Activated CD4-positive, alpha-beta T cell treated with anti-CD3 and anti-CD28 coated beads, Interleukin-2, amount 10 ng/mL, durations not matched to agents 7 days and 5 days (primary cell): ENCODE measurements at places on chromosomes 4 and X. TPM values are rescaled to one million over a fixed set of nuclear protein-coding genes. Genes with fewer than 3 reads are reported as not detected.

VSIG1 gene
- total RNA-seq: 9.9 TPM

MND1 gene
- 24.2 TPM for total RNA-seq

FRMPD3 gene
- not detected for total RNA-seq

TMSB15B gene
- 8.7 TPM for total RNA-seq

GRCh38 chrX:10591363-10592335, 28.7 kb downstream of the MID1 start:
- H3K4me1 ChIP-seq: no peaks in the 10 kb centered on the region
- no peak for DNase-seq
- H3K4me3 ChIP-seq: no peak overlapping the region
- H3K36me3 ChIP-seq: no peaks in the 10 kb centered on the region
- no peaks in the 10 kb centered on the region for H3K27me3 ChIP-seq

ZNF718 gene
- 12.5 TPM for total RNA-seq

UBQLN2 gene
- total RNA-seq: 50.6 TPM

DNA sequence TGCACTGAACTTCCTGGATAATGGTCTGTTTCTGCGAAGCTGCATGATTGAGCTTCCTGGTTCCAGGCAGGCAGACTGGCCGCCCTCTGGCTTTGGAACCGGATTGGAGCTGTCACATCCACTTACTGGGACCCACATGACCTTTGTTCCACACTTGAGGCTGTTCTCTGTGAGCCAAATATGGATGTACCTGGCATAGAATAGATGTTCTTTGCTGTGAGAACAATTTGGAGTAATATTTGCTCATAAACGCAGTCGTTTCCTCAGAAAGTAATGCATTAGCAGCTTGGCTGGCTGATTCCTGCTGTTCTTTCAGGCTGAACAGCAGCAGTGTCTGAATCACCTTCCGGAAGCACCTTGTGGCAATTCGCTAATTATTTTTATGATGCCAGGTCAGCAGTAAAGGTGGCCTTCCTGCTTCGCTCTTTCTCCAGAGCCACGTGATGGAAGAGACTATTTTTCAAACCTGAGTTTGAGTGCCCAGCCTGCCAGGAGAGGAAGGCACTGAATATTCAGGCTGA, 78.1 kb upstream of the BOD1L1 start:
- H3K4me1 ChIP-seq: no peaks in the 10 kb centered on the region
- no peak for DNase-seq
- H3K27me3 ChIP-seq: no peaks in the 10 kb centered on the region
- no peak overlapping the region for H3K4me3 ChIP-seq

DNA sequence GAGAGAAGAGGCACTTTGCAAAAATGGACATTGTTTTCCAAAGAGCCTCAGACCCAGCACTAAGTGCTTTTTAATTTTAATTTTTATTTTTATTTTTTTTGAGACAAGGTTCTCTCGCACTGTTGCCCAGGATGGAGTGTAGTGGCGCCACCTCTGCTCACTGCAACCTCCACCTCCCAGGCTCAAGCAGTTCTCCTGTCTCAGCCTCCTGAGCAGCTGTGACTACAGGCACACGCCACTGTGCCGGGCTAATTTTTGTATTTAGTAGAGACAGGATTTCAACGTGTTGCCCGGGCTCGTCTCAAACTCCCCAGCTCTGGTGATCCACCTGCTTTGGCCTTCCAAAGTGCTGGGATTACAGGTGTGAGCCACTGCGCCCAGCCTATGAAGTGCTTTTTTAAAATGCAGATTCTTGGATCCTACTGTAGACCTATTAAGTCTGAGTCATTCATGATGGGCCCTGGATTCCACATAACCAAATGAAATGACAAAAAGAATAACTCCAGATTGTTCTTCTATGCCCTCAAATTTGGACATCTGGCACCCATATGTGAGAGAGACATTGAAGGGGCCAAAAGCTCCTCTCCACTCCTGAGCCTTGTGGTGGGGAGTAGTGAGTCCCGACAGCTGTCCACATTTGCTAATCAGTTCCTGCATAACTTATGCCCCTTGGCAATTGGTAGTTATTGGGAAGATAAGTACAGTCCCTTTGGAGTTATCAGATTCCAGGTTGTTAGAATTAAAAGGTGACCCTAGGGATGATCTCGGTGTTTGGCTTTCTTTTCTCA, 3.6 kb downstream of the NOCT start:
- H3K4me1 ChIP-seq: peaks cover 37% of the 10 kb centered on the region
- no peaks in the 10 kb centered on the region for H3K27me3 ChIP-seq
- H3K4me3 ChIP-seq: no peak overlapping the region
- peaks cover 8% of the 10 kb centered on the region for H3K36me3 ChIP-seq
- DNase-seq: no peak
- H3K27ac ChIP-seq: no peak overlapping the region

- no peaks in the 10 kb centered on the region for H3K27me3 ChIP-seq
- H3K27ac ChIP-seq: peak overlapping the region; percentile 96
- H3K4me1 ChIP-seq: peaks cover 40% of the 10 kb centered on the region
- peaks cover 13% of the 10 kb centered on the region for H3K36me3 ChIP-seq
Measured at GRCh38 chr4:11469650-11470437, 41.1 kb upstream of the HS3ST1 start.

DNA sequence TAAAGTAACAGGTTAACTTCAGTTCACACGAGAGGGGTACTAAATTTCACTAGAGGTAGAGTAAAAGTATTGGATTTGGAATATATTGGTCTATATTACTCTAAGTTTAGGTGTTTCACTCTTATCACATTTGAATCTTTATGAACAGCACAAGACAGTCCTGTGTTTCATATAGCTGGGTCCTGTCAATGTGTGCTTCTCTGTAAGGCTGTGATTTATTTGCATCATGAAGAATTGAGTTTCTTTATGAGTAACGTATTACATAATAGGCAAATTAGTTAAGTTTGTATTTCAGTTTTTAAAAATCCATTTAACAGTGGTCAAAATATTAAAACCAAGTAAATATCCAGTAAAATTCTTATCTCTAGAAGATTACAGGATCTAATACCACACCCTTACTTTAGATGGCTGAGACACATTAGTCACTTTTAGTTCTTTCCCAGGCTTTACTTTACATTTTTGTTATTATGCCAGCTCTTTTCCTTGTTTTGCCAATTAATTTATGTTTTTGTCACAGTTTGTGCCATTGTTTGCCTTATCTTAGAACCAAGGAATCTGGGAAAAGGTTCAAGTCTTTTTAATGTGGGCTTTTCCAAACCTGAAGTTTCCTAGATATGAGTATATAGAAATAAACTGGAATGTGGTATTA, 32.1 kb downstream of the NUDT6 start:
- H3K27ac ChIP-seq: no peak overlapping the region
- no peaks in the 10 kb centered on the region for H3K27me3 ChIP-seq
- no peak overlapping the region for H3K4me3 ChIP-seq
- H3K4me1 ChIP-seq: no peaks in the 10 kb centered on the region

GRCh38 chr4:183348706-183349659, 26.8 kb upstream of the CLDN24 start:
- H3K36me3 ChIP-seq: no peaks in the 10 kb centered on the region
- peaks cover 8% of the 10 kb centered on the region for H3K27me3 ChIP-seq
- no peak overlapping the region for H3K4me3 ChIP-seq
- H3K27ac ChIP-seq: no peak overlapping the region

RHOXF2B gene
- total RNA-seq: not detected

SYTL4 gene
- not detected for total RNA-seq

JCHAIN gene
- total RNA-seq: not detected

DNA sequence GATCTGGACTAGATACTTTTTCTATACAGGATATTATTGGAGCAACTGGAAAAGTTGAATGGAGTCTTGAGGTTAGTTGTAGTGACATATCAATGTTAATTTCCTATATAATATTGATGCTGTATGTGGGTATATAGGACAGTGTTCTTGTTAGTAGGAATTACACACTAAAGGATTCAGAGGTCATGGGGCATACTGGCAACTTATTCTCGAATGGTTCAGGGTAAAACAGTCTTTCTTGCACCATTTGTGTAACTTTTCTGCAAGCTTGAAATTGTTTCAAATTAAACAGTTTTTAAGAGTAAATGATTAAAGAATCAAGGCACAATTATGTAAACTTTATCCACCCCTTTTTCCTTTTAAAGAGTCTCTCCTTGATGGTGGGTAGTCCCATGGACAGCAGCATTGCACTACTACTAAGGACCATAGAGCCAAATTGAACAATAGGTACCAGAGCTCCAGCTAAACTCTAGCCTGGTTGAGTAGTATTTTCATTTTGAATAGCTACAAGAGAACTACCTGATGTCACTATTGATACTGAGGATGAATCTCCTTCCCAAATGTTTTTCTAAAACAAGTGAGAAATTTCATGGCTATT, 70.1 kb downstream of the DMP1 start:
- H3K27ac ChIP-seq: no peak overlapping the region
- H3K36me3 ChIP-seq: no peaks in the 10 kb centered on the region
- H3K4me3 ChIP-seq: no peak overlapping the region
